ENCODE measurements at places on chromosomes 2 and 18.

GRCh38 chr18:42275949-42276730 lies 321.1 kb downstream of the PIK3C3 start:
- DNase-seq: no peak

- DNase-seq: no peak
Observed at GRCh38 chr2:106012001-106012590, 182.0 kb downstream of the UXS1 start.

DNA sequence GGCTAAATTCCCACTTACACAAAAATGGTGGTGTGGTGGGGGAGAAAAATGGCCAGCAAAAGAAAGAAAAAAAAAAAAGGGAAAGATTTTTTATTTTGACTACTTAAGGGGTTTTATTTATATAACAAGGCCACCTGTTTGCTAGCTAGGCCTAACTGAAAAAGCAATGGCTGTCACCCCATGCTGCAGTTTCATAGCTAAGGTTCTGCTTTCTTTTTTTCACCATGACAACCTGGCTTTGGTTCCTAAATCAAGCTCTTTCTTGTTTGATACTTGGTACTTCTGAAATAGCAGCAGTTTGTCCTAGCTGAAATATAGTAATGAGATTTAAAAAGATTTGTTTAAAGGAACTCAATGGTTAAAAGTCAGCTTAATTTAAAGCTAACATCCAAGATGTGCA lies 433.2 kb upstream of the MEX3C start:
- DNase-seq: no peak

- DNase-seq: no peak
Observed at GRCh38 chr2:61320181-61320580, 150.7 kb downstream of the USP34 start.

DNA sequence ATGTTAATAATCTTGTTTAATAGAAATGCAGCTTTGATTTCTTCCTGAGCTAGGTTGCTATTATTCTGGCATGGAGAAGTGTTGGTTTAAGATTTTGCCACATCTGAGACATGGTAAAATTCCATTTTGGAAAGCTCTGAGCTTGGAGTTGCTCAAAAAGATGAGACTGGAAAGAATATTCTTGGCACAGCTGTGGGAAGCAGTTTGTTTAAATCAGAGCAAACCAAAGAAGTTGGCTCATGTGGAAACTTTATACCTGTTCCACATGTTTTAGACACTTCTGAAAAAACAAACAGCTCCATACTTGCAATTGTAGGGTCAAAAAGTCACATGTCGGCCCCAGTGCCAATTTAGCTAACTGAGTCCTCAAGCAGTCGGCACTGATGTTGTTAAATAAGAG lies 116.6 kb downstream of the SLC4A3 start:
- DNase-seq: no peak

- no peak for DNase-seq
Observed at GRCh38 chr2:24642351-24642750, 150.8 kb downstream of the PTRHD1 start.

GRCh38 chr2:120943403-120944034 lies 207.9 kb downstream of the GLI2 start:
- no peak for DNase-seq

GRCh38 chr2:95179451-95179850 lies 13.8 kb downstream of the ZNF2 start:
- DNase-seq: no peak

GRCh38 chr2:37993143-37993542 lies 68.1 kb downstream of the RMDN2 start:
- DNase-seq: no peak

DNA sequence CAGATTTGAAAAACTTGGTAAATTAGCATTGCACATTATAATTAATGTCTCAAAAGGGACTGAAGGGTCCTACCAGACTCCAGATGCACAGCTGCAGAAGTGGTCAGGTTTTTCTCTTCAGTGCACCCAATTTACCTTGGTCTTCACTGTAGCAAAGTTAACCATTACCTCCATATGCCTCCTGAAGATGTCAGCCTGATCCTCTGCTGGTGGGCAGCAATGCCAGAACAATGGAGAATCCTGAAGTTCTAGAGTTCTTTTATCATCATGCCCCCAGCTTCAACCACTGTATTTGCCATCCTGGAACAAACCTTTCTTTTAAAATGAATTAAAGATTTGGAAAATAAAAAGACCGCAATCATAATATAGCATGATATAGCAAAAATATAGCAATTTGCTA lies 1774.8 kb upstream of the CELF4 start:
- no peak for DNase-seq

- no peak for DNase-seq
Observed at GRCh38 chr2:134425724-134426496, 172.0 kb downstream of the MGAT5 start.

DNA sequence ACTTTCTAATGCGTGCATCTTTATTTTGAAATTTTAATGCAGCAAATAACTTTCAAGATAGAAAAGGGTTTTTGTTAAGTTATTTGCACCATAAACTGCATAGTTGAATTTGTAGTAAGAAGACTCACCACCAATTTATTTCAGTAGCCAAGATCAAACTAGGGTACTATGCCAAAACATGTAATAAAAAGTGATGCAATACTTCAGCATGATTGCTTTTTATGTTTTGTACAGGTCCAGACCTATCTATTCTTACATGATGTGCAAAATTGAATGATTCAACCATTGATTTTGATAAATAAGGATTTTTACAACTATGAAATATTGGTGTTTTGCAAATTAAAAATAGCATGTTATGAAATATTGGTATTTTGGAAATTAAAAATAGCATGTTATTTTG lies 26.7 kb downstream of the AGPS start:
- DNase-seq: peak; percentile 29

DNA sequence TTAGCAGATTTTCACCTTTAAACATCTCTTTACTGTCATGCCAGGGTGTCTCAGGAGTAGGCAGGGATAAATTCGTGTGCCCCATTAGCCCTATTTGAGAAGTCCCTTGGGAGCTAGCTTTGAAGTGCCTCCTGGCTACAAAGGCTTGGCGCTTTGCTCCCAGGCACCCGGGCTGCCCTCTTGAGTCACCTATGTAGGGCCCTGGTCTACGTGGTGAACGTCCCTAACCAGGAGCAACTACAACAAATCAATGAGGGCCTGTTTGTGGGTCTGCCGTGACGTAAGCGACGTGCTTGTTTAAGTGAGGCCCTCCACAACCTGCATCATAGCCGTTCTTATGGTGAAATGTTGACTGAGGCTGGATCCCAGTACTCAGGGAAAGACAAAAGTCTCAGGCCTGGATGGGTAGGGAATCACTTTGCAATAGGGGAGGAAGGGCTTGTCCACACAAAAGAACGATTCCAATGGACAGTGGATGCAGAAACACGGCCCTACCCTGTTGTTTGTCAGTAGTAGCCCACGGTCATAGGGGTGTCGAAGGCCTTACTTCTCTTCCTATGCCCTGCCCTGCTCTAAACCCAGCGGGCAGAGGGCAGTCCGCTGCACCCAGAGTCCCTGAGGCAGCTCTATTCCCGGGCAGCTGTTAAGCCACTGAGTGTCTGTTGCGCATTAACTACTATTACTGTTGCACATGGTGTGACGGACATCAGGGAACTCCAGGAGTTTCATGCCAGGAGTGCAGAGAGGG lies 93.9 kb downstream of the INHBB start:
- DNase-seq: no peak

- DNase-seq: no peak
Observed at GRCh38 chr2:172046866-172047565, 38.3 kb upstream of the DLX1 start.

- DNase-seq: no peak
Observed at GRCh38 chr2:173215316-173215715, 139.4 kb upstream of the CDCA7 start.

- no peak for DNase-seq
Observed at GRCh38 chr2:205086662-205087061, 541.4 kb downstream of the PARD3B start.

DNA sequence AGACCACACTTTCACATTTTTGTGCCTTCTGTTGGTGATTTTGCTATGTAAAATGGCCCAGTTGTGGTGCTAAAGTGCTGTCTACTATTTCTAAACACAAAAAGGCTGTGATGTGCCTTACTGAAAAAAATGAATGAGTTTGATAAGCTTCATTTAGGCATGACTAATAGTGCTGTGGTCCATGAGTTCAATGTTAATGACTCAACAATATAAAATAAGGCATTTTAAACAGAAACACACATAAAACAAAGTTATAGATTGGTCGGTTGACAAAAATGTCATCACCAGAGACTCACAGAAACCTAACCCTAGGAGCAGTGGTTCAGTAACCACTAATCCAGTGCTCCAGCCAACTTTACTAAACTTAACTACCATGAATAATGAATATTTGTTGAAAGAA lies 160.0 kb downstream of the DNAH6 start:
- DNase-seq: no peak

DNA sequence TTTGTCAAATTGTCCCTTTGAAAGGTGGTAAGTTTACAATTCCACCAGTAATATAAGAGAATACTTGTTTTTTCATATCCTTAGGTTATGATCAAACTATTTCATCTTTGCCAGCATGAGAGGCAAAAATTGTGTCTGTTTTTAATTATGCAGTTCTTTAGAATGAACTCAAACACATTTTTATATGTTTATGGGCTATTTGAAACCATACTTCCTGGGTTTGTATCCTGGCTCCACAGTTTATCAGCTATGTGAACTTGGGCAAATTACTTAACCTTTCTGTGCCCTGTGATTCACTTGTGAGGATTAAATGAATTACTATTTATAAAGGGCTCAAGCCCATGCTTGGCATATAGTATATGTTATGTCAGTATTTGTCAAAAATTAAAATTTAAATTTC lies 109.4 kb downstream of the TANC1 start:
- DNase-seq: no peak

DNA sequence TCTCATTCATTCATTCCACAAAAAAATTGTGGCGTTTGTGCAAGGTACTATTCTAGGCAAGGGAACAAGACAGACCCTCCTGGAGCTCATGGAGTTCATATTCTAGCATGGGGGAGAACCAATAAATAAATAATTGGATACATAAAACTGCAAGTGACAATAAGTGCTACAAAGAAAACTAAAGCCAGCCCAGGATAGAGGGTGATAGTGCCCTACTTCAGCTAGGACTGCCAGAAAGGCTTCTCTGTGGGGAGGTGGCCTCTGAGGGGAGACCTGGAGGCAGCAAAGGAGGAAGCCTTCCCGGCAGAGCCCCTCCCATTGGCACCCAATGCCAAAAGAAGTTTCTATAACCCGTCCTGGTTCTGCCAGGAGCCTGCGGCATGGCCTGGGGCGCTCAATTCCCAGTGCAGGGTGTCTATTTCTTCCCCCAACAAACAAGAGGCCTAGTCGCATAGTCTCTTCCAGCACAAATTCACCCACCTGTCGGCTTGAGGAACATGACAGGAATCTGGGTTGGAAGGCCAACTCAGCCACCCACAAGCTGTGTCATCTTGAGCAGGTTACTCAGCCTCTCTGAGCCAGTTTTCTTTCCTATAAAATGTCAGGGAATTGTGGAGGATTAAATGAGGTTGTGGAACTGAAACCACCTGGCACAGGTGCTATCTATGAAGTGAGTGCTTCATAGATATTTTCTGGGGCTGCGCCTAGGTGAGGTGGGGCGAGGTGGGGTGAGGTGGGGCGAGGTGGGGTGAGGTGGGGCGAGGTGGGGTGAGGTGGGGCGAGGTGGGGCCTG lies 94.3 kb downstream of the ZFP36L2 start:
- DNase-seq: no peak

DNA sequence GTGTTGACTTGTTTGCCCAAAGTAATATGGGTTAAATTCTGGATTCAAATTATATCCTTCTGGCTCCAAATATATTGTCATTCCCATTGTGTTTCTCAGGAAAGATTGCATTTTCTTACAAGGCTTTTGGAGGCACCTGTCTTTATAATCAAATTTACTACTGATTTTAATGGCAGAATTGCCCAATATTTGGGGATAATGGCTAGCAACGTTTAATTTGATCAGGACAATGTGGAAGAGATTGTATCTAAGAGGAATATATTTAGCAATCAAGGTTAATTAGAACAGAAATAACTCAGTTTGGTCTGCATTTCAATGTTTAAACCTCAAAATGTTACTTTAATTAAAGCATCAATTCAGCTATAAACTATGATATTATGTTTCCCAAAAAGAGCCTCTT lies 41.7 kb upstream of the ZNF804A start:
- DNase-seq: no peak

DNA sequence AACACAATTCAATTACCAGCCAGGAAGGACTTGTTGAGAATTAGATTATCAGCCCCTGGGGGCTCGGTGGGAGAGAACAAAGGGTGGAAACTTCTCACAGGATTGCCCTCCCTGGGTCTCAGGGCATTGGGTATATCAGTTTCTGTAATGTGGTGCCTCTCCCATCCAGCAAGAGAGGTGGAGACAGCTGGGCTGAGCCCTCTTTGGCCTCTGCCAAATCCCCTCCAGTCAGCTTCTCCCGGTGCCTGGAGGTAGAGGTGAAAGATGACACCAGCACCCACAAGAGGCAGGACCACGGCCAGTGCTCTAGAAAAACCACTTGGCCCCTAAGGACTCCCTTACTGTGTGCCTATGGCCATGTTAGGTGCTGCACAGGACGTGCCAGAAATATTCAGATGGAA lies 179.7 kb downstream of the HAUS1 start:
- DNase-seq: no peak

DNA sequence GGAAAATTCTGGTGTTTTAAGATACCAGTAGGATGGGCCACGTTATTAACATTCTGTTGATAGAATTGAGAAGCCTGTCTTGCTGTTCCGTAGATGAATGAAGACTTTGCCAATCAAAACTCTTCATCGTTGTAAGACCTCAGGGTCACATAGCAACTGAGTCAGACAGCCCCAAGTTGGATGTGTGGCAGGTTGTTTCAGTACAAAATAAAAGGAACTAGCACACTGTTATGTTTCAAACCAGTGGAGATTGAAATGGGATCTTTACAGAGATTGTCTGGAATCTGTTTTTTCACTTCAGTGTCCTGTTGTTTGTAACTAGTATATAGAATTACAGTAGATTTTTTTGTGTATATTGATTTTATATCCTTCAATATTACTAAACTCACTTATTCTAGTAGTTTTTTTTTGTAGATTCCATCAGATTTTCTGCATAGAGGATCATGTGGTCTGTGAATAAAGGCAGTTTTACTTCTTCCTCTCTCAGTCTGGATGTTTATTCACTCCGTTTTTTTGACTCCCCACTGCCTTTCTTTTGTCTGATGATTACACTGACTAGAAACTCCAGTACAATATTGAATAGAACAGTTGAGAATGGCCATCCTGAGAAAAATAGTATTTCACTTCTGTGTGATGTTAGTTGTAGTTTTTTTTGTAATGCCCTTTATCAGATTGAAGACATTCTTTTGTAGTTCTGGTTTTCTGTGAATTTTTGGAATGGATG lies 22.7 kb downstream of the EPC2 start:
- DNase-seq: no peak

DNA sequence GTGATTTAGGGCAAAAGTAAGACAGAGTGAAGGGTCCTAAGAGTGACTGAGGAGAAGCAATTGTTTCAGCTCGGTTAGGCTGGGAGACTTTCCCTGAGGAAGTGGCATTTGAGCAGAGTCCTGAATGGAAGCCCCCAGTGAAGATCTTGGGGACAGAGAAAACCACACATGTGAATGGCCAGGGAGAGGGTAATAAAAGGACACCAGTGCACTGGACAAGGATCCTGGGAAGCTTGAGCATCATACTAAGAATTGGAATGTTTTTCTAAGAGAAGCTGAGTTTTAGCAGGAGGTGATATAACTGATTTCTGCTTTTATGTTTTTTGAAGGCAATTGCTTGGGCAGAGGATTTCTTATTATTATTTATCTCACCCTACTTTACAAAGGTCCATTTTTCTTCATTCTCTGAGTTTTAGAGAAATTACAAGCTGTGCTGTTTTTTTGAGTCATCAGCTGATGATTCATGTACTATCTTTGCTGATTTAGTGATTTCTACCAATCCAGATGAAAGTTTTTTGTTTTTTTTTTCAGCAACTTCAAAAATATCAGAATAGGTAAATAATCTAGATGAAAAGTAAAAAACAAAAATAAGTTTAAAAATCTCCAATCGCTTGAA lies 43.5 kb downstream of the MFSD6 start:
- DNase-seq: no peak
